CD4-positive, CD25-positive, alpha-beta regulatory T cell (primary cell): ENCODE measurements at places on chromosomes 12 and 14.

DNA sequence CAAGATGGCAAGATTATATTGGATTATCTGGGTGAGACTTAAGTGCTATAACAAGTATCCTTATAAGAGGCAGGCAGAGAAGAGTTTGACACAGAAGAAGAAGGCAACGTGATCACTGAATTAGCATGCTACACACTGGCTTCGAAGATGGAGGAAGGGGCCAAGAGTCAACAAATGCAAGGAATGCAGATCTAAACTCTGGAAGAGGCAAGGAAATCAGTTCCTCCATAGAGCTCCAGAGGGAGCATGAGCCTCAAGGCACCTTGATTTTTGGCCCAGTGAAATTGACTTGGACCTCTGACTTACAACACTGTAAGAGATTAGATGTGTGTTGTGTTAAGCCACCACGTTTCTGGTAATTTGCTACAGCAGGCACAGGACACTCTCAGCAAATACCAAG, 536.4 kb upstream of the SEL1L start:
- DNase-seq = no peak

GRCh38 chr12:100127766-100128511, 14.7 kb downstream of the BLTP3B start:
- no peak for DNase-seq

- no peak for DNase-seq
These were observed 63.3 kb downstream of the ZFP36L1 start for GRCh38 chr14:68729556-68729955.

- no peak for DNase-seq
These were observed 139.1 kb upstream of the C14orf180 start for GRCh38 chr14:104440297-104440956.

DNA sequence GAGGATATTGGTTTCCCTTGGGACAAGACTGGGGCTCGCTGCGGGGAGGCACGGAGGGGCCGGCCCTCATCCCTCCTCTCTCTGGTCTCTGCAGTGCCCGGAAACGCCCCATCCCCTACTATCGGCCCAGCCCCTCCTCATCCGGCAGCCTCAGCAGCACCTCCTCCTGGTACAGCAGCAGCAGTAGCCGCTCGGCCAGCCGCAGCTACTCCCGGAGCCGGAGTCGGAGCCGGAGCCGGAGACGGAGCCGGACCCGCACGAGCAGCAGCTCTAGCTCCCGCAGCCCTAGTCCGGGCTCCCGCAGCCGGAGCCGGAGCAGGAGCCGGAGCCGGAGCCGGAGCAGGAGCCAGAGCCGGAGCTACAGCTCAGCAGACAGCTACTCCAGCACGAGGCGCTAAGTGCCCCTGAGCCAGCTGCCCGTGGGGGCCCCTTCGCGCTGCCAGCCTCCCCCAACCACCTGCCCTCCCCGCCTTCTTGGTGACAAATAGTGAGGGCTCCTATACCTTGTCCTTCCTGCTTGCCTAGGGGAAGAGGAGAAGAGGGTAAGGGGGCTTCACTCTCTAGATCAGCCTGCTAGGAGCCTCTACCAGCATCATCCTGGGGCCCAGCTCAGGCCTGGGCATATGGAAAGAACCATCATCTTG, 22.2 kb upstream of the HSPB8 start:
- DNase-seq = no peak

DNA sequence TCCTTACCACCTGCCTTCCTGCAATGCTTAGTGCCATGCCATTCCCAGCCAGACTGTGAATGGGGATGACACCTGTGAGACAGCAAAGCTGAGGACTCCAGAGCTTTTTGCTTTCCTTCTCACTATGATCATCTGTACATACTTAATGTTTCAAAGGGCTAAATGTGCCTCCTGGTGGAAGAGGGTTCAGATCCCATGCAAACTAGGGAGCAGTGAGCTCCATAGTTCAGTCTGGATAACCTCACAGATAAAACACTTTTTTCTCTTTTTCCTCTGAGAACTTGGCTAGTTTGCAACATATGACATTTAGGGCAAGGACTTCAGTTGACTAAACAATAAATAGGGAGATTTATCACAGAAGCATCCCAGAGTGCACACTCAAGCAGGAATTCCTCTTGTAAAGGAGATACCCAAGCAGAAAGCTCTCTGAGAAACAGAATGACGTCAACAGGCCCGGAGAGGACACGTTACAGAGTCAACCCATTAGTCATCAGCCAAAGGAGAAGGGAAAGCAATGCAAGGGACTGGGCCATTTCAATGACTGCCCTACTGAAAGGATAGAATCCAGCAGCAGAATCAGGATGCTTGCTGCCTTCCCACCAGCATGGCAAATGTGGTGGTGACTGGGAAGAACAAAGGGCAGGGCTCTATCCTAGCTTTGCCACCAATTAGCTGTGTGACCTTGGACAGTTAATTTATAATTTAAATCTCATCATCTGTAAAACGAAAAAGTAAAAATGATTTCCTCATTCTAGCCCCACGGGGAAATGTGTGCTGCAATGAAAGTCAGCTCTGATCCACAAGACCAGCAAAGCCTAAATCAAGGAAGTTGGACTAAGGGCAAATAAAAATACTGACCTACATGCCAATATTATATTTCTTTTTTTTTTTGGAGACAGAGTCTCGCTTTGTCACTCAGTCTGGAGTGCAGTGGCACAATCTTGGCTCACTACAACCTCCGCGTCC, 80.8 kb upstream of the ACTN1 start:
- DNase-seq = no peak

GRCh38 chr12:2963760-2964292, 4.6 kb downstream of the TEAD4 start:
- no peak for DNase-seq

DNA sequence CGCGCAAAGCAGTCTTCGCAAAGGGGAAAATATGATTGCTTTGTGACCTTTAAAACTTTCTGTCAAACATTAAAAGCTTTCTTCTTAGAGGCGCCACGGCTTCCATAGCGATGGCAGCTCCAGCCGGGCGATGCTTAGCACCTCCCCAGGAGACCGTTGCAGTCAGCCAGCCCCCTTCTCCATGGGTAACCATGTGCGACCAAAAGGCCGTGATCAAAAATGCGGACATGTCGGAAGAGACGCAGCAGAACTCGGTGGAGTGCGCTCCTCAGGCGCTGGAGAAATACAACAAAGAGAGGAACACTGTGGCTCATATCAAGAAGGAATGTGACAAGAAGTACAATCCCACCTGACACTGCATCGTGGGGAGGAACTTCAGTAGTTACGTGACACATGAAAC, 12.7 kb upstream of the STON2 start:
- no peak for DNase-seq

- no peak for DNase-seq
These were observed 40.9 kb downstream of the SLC4A8 start for GRCh38 chr12:51465491-51465890.

DNA sequence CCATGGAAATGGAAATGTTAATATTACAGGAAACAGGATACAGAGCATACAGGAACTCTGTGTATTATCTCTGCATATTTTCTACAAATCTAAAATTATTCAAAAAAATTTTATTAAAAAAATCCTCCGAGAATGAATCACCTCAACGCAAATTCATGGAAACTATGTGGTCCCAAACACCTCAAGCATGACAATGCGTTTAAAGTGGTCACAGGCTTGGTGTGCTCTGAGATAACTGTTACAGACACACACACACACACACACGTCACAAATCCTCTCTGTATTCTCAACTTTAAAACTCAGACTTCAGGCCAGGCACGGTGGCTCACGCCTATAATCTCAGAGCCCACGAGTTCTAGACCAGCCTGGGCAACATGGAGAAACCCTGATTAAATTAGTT, 45.3 kb upstream of the MTERF2 start:
- DNase-seq = no peak

DNA sequence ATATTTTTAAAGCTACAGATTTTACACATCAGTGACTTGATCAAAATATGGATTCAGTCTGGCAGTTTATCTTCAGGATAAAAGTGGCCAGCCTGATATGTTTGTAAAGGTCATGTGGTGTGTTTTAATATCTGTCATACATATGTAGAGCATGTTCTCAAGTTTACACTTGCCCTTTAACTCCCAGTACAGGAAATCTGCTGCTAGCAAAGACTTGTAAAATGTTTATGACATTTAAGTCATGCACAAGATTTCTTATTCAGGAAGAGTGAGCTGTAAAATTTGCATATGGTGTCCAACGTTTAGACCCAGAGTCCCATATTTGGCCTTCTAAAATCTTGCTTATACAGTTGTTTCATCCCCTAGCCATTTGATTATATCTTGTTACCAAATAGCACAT, 197.5 kb upstream of the FLRT2 start:
- DNase-seq = no peak

DNA sequence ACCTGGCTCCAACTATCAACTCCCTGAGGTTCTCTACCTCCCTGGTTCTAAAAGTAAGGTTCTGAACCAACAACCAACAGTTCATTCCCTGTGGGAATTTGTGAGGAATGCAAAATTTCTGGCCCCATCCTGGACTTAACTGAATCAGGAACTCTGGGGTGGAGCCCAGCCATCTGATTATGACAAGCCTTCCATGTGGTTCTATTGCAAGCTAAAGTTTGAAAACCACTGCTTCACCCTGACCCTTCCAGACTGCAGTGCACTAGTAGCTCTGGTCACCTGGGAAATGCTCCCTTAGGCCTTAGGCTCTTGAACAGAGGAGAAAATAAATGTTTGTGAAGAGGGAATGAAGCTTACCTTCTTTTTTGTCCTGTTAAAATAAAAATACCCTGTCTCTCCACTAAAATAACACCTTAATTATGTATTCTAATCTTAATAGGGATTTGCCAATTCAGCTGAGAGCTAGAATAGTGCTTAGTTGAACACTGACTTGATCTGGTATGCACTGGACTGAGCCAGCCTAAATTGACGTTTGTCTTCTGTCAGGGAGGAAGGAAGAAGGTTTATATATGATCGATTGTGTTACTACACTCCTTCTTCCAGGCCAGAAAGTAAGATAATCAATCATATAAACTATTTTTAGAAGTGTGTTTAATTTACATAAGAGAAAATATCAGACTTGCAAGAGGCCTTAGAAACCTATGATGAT, 39.1 kb upstream of the DDHD1 start:
- DNase-seq = no peak

DNA sequence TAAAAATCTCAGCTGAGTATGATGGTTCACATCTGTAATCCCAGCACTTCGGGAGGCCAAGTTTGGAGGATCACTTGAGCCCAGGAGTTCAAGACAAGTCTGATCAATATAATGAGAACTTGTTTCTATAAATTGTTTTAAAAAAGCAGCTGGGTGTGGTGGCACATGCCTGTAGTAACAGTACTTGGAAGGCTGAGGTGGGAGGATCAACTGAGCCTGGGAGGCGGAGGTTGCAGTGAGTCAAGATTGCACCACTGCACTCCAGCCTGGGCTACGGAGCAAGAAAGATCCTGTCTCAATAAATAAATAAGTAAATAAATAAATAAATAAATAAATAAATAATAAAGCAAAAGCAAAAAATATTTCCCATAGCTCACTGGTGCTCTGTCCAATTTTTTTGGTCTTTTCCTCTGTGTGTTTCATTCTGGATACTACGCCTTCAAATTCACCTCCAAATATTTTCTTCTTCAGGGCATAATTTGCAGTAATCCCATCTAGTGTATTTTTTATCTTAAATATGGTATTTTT, 32.7 kb upstream of the SNX6 start:
- DNase-seq = no peak

GRCh38 chr14:60642270-60643140, 6.8 kb downstream of the SIX1 start:
- DNase-seq = no peak

GRCh38 chr14:103880348-103881267, 33.2 kb upstream of the PPP1R13B start:
- no peak for DNase-seq

DNA sequence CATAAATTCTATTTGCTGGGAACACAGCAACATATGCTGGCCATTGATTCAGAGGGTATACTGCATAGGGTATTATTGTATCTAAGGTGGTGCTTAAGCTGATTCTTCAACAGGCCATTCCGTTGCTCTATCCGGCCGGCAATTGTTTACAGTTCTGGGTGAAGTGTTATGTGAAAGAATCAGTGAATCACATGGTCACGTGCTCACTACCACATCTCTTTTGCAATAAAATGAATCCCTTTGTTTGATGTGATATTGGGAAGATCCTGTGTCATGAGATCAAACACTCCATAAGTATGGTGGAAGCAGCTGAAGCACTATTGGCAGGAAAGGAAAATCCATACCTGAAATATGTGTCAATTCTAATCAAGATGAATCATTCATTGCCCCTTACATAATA, 7.6 kb upstream of the USP15 start:
- DNase-seq = no peak

- no peak for DNase-seq
These were observed 185.1 kb downstream of the ETNK1 start for GRCh38 chr12:22810036-22810435.

DNA sequence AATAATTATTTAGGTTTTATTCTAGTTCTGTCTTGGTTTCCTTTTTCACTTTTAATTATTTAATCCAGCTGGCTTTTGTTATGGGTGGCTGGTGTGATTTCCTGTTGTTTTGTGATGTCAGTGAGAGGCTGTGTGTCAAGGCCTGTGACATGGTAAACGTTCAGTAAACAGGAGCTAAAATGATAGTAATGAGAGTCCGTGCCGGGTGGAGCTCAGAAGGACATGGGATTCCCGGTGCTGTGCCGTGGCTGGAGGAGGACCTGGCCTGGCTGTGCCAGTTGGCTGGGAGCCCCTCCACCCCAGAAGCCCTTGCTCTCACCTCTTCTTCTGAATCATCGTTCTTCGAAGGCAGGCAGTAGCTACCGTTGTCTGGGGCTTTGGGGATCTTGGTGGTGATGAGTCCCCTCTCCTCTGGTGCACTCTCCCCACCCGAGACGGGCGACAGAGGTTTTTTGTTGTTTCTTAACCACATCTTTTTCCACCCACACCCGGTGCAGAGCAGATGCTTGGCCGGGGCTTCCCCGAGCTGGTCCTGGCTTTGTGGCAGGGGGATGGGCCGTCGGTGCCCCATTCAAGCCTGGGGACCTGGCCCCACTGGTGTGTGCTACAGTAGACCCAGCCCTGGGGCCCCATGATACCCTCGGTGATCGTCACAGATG, 29.1 kb downstream of the SH2B3 start:
- DNase-seq = peak; percentile 87

DNA sequence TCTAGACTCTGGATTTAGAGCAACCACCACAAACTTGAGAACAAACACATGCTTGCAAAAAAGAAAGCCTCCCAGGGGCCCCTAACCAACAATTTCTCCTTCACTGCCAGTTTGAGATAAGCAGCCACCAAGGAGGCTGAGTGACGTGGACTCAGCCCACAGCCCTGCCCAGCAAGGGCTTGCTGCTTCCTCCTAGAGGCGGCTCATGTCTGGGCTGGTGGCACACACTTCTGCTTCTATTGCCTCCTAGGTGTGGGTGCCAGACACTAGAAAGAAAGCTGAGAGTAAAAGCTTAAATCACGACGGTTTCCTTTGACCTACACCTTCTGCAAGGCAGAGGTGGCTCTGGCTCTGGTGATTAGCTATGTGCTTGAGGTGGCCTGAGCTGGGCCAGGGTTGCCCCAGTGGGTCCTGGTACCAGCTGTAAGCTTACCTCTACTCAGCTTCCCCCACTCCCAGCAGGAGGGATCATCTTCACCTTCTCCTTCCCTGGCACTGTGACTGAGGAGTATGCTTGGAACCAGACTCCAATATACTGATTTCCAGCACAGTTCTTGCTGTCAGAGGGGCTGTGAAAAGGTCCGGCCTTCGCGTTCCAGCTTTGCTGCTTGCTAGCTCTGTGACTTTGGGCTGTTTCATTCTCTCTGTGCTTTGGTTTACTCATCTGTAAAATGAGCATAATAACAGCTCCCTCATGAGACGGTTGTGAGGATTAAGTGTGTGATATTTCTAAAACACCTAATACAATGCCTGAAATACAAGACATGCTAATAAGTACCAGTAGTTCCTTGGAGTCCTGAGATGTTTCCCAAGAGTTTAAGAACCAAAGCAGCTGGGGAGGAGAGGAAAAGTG, 89.7 kb upstream of the PARP11 start:
- DNase-seq = peak; percentile 42
